Fibroblast of the aortic adventitia (primary cell): ENCODE measurements at places on chromosomes 1 and 21.

DNA sequence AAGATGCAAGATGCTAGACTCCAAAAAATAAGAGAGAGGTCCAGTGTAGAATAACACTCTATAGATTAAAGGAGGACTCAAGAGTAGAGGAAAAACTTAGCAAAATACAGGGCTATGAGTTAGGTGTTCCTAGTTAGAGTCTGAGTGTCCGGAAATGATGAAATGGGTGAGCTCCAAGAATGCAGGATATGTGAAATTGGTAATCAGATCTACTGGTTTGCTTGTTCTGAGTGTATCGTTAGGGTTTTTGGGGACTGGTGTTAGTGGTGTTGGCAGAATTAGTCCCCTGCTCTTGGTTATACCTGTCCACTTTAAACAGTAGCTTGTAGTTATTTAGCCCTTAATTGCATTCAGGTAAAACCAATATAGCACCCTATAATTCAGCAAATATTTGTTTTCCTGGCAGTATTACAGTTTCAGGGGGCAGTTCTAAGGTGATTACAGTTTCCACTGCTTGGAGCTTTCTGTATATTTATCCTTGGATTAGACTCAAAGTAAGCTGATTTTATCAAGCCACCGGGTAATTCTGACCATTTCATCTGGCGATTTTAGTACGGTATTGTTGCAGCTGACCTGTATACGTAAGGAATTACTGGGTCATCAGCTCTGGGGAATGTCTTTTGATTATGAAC, 332.7 kb downstream of the CHRM3 start:
- DNase-seq = no peak

DNA sequence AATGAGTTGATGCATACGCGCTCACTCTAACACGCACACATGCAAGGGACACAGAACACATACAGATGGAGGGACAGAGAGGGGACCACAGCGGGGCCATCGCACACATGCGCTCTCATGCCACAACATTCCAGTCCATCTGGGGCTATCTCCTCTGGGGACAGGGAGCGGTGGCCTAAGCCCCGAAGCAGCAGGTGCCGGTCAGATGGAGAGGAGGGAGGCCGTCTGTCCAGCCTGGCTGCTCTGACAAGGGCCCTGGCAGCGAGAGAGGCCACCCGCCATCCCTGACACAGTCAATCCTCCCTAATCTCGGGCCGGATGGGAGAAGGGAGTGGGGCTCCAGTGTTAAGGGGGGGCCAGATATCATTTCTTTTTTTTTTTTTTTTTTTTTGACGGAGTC, 123.5 kb downstream of the KIAA0319L start:
- DNase-seq = no peak

DNA sequence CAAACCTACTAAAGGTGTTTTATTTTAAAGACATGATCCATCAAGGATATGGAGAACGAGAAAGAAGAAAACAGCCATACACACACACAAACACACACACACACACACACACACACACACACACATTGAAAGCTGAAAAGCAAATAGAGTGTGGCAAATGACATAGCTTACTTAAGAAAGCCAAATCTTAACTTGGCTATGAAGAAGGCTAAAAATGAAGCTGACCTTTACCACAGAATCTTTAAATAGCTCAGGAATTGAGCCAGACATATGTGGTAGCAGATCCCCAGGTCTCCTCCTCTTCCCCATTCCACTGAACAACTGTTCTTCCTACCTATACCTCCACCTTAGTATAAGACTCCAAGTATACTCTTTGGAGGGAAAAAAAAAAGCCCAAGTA, 185.6 kb downstream of the CLEC20A start:
- peak; percentile 53 for DNase-seq

DNA sequence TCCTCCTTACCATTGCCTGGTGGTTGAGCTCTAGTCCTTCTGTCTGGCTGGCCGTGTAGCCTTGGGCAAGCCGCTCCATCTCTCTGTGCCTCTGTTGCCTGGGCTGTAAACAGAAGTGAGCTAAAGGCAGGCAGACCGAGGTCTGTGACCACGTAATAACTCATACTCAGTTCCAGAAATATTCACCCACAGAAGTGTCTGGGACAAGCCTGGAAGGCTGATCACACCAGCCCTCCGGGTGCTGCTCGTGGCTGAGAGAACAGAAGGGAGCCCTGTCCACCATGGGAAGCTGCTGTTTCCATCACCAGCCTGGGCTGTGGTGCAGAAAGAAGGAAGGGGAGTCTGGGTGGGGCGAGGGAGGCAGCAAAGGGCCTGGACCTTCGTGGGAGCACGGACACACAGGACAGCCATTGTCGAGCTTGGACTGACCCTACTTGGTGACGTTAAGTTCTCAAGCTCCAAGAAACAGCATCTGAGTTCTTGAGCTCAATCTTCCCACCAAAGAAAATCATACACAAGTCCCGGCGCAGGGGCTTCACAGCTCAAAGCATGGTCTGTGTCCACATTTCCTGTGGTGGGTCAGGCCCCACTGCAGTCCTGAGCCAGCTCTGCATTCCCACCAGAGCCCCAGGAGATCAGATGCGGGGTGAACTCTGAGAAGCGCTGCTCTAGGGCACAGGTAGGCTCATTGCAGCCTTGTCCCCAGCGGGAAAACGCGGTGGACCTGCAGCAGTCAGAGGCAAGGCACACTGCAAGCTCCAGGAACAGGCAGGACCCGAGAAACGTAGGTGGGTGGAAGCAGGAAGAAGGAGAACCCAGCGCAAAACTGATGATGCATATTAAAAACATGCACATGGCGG, 61.8 kb downstream of the RUNX3 start:
- DNase-seq = no peak

DNA sequence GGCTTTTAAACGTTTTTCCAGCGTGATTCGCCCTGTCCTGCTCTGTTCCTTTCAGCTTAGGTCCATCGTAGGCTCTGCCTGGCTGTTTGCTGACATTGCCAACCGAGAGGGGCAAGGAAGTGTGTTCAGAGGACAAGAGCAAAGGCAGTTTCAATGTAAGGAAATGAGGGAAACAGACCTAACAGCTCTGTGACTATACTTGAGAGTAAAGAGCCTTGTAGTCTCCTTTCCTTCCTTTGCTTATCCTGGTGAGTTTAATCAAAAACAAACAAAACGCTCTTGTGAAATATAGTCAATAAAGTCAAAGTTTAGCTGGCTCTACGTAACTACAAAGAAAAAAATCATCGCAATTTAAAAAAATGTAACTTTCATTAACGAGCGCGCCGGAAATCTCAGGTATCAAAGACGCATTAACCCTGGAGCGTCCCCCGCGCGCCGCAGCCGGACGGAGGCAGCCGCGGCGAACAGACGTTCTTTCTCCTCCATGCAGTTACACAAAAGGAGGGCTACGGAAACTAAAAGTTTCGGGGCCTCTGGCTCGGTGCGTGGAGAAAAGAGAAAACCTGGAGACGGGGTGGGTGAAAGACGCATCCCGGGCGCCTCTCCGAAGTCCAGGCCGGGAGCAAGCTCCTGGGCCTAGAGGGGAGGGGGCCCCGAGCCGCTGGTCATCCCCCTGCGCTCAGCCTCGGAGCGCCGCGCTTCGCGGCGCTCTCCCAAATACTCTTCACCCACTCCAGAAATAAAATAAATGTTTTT, 617 bp upstream of the ADGRL2 start:
- peak; percentile 84 for DNase-seq

DNA sequence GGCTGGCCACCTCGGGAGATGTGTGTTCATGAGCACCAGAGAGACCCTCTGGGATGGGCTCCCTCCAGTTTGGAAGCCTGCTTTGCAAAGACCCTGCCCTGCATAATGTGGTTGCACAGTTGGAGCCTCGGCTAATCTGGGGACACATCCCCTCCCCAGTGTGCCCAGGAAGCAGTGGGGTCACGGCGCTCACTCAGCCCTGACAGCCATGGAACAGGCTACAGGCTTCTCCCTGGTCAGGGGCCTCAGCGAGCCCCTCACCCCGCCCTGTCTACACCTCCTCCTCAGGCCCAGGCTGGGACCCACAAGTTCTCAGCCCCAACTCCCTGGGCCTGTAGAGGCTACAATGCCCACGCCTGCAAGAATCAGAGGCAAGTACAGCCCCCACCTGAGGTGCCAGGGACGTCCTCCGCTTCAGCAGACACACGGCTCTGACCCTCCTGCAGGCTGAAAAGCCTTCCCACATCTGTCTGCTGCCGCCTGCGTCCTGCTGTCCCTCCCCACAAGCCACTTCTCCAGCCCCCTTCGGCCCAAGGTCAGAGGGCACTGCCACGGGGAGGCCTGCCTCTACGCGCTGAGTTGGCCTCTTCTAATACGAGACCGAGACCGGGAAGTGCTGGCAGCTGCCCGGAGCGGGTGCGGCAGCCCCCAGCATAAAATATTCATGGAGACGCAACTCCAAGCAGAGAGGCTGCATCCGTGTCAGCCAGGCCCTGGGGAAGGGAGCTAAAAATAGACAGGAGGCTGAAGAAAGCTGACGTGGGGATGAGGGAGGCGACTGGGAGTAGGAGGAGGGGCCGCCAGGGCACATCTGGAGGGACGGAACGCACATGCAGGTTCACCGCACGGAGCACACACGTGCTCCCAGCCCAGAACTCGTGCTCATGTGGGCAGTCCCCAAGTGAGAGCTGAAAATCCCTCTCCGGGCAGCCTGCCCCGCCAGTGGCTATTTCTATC, 15.2 kb upstream of the GPR153 start:
- peak; percentile 76 for DNase-seq

- DNase-seq = no peak
Measured at GRCh38 chr1:232292818-232293217, 337.1 kb downstream of the SIPA1L2 start.

GRCh38 chr1:239840790-239841189, 250.9 kb upstream of the FMN2 start:
- DNase-seq = no peak

DNA sequence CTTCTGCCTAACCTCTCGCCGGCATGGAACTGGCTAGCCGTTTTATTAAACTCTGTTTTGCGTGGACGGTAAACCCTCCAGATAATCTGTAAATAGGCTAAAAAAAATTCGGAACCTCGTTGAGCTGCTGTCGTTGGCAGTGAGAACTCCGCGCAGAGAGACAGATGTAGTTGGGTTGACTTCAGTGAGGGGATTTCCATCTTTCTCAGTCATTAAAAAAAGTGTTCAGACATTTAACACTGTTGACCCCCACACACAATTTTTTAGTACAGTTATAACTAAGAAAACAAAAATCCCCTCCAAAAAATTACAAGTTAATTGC, 464 bp downstream of the PARK7 start:
- DNase-seq = no peak

GRCh38 chr1:226424221-226425003, 16.5 kb upstream of the PARP1 start:
- DNase-seq = peak; percentile 35

DNA sequence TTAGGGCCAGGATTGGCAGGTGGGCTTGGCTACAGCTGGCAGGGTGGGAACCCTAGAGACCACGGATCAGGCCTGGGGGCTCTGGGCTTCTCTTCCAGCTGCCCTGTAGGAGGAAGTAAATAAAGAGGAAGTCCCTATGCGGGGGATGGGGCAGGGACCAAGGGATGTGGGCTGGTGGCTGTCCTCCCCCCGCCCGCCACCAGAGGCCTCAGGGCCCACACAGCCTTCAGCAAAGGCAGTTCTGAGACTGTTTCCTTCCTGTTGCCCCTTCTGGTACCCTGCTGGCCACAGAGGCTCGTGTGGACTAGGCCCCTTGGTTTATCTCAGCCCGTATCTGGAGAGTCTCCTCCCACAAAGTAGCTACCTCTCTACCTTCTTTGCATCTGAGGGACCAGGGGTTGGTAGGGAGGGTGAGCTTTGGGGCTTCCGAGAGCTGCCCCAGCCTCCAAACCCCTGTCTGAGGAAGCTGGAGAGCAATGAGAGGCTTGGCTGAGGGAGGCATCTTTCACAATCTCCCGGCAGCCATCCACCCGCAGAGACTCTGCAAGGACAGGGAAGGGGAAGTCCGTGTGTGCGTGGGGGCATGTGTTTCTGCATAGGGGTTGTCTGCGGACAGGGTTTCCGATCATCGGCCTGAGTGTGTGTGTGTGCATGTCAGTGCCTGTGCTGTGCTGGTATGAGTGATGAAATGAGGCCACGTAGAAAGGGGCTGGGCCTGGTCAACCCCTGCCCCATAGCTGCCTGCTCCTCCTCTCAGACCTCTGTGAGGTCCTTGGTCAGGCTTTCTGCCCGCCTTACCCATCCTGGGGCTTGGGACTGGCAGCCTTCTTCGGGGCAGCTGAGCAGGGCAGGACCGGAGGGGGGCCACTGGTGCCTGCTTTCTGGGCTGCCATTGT, 12.5 kb downstream of the RPS6KA1 start:
- DNase-seq = peak; percentile 71

- peak; percentile 81 for DNase-seq
Measured at GRCh38 chr21:46191257-46191685, 7.0 kb upstream of the SPATC1L start.

- DNase-seq = peak; percentile 58
Measured at GRCh38 chr1:20358761-20359263, 68.1 kb downstream of the VWA5B1 start.

DNA sequence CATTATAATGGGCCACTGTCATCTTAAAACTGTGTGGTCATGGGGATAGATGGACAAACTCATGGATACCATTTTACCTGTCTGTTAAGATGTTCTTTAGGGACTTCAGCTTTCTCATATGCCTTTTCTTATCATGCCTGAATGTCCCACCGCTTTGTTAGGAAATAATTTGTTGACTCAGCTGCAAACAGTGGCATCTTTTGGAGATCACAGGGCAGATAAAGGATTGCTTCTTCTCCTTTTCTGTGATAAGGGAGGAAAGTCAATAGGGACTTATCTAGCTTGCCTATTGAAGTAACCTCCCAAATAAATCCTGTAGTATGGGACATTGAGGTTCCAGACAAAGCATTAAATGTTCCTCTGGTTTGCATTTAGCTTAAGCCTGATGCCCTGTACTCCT, 79.8 kb upstream of the KIAA0040 start:
- DNase-seq = no peak

DNA sequence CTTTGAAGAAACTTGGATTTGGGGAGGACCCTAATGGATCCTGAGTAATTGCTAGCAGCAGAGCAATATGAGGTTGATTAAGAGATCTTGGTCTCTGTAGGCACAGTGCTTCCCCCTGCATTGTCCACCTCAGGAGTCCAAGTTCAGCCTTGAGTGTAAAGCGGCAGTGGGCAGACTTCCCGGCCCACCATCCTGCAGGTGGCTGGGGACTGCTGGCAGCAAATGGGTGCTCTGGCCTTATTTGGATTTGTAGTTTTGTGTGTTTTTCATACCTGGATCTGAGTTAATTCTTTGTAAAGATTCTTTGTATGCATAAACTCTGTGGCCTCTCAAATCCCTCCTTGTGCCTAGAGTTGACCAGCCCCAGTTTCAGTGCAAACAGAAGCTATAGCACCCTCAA, 7.6 kb downstream of the BARHL2 start:
- DNase-seq = no peak

DNA sequence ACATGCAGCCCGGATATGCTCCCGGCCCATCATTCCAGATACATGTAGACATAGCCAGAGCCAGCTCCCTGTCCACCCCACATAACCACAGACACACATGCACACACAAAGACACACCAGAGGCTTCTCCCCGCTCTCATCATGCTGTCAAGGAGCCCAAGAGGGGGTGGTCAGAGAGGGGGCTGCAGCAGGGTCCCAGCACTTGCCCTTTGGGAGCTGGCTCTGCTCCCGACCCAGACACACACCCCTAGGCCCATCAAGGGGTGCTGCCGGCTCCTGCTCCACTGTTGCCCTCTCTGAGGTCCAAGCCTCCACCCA, 2.6 kb downstream of the PTAFR start:
- peak; percentile 18 for DNase-seq
